ENCODE measurements at places on chromosomes 5 and 9. TPM values are rescaled to one million over a fixed set of nuclear protein-coding genes. Genes with fewer than 3 reads are reported as not detected.
A peak's percentile ranks its signal among the peaks of the same experiment; 100 is the strongest.

The PCDHGB6 gene
- total RNA-seq: 0.14 TPM

DNA sequence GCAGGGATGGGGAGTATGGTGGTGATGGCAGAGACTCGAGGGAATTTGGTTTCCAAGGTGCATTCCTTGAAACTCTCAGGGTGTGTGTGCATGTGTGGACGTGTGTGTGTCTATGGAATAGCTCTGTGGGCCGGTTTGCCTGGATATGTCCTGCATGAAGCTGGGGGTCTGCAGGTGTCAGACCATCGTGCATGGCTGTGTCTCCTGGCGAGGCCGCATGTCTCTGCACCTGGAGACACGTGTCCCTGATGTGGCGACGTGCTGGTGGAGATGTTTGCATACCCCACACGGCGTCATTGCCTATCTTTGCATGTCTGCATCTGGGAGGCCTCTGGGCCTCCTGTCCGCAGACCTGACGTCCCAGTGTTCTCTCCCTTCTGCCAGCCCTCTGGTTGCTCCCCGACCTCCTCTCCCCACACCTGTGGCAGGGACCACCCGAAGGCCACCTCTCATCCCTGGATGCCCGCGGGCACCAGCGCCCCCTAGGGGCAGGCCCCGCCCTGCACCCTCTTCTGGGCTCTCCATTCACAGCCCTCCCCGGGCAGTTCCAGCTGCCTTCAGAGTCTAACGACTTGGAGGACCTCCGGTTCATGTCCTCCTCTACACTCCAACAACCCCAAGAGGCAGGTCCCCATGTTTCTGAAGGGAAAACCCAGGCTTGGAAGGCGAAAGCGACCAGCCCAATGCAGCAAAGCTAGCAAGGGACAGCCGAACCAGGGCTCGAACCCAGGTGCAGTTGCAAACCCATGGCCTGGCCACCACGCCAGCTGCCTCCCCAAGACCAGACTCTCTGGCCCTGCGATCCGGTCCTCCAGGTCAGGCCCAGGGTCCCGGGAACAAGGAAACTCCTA is 88.6 kb downstream of the LMX1B start:
- peak; percentile 66 for DNase-seq
- H3K36me3 ChIP-seq: no peaks in the 10 kb centered on the region

- H3K27ac ChIP-seq: no peak overlapping the region
- H3K36me3 ChIP-seq: no peaks in the 10 kb centered on the region
- no peak overlapping the region for H3K4me3 ChIP-seq
- peaks cover 10% of the 10 kb centered on the region for H3K27me3 ChIP-seq
- peaks cover 21% of the 10 kb centered on the region for H3K4me1 ChIP-seq
Measured at GRCh38 chr9:121559183-121559582, 59.5 kb upstream of the GGTA1 start.

The C5orf15 gene
- 19.1 TPM for total RNA-seq

DNA sequence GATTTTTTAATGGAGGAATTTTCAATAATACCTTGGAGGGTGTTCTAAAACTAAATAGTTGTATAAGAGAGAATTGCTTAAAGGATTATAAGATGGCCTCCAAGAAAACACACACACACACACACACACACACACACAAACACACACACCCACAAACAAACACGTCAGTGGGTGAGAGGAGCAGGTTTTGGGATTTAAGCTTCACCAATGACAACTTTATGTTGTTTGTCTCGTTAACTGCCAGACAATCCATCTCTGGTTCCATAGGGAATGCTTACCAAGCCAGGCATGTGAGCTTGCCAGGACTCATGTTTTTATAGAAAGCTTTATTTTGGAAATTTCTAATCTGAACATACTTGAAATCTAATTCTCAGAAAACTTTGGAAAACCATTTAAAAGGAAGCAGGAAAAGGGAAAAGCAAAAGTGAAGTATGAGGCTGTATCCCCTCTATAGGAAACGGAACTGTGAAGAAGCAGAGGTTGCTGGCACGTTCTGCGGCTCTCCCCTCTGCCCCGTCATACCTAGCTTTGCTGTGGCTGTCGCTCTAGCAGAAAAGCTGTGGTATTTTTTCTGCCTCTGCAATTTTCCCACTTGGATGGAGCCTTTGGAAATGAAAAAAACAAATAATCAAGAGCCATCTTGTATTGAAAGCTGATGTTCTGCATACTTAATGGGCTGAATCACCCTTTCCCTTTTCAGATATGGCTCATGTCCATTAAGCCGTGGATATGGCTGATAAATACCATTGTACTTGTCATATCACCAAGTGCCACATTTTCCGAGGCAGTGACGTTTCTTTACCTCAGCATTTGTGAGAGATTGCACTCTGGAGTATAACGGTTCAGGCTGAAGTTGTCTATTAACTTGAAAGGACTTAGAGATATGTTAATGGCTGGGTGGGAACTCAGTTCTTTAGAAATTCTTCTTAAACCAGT is 112.7 kb downstream of the NTRK2 start:
- no peaks in the 10 kb centered on the region for H3K4me1 ChIP-seq
- peaks cover 4% of the 10 kb centered on the region for H3K27me3 ChIP-seq
- H3K27ac ChIP-seq: no peak overlapping the region
- no peak overlapping the region for H3K4me3 ChIP-seq
- no peak for DNase-seq

The DRD1 gene
- not detected for total RNA-seq

DNA sequence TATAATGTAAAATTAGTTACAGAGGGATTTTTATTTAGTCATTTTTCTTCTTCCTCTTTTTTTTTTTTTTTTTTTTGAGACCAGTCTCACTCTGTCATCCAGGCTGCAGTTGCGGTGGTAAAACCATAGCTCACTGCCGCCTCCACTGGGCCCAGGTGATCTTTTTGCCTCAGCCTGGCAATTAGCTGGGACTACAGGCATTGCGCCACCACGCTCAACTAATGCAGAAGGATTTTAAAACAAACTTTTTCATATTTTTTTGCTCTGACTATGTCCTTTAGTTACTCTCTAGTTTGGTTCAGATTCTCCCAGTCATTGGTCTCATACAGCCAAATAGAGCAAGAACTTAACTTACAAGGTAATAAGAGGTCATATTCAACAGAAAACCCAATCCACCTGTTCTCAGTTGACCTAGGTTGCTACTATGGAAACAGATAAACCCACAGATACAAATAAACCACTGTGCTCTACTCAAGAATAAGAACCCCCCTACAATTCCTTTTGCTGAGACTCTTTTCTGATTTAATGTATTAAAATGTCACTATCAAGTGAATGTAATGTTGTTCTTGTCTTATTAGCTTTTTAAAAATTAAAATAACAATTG is 50.1 kb upstream of the TTC39B start:
- no peaks in the 10 kb centered on the region for H3K27me3 ChIP-seq
- H3K4me3 ChIP-seq: no peak overlapping the region
- peaks cover 15% of the 10 kb centered on the region for H3K4me1 ChIP-seq
- DNase-seq: no peak
- no peaks in the 10 kb centered on the region for H3K36me3 ChIP-seq

DNA sequence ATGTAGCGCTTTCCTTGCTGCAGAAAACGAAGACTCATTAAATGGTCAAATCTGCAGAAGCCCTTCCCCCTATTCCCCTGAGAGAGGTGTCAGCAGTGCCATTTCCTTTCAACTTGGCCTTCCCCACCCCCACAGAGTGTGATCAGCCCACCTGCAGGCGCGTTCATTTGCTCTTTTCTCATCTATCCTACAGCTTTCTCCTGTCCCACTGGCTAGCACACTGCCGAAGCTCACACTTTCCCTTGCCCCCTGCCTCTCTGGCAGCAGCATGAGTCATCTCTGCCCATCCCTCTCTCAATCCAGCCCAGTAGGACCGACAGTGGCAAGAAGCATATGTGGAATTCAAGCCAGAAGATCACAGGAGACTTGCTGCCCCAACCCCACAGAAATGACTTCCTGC is 213.8 kb downstream of the FAM114A2 start:
- no peaks in the 10 kb centered on the region for H3K4me1 ChIP-seq
- H3K36me3 ChIP-seq: no peaks in the 10 kb centered on the region
- no peak overlapping the region for H3K4me3 ChIP-seq
- no peak for DNase-seq
- no peak overlapping the region for H3K27ac ChIP-seq

- no peaks in the 10 kb centered on the region for H3K36me3 ChIP-seq
- H3K4me1 ChIP-seq: no peaks in the 10 kb centered on the region
- DNase-seq: no peak
- H3K27ac ChIP-seq: no peak overlapping the region
Measured at GRCh38 chr5:73486119-73486899, 11.9 kb upstream of the BTF3 start.

DNA sequence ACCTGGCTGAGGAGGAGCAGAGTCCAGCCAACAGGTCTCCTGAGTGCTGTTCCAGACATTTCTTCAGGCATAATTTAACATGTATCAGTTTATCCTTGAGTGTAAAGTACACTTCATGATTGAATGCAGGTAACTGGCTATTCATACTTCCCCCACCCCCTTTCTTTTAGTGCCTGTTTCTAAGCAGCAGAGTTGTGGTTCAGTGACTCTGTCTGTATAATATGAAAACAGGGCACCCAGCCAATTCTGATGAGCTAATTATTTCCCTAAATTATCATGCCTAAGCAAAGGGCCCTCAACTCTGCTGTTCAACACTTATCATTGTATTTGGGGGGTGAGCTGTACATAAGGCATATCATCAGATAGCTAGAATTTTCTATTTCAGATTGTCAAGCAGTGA is 51.9 kb upstream of the ZSWIM6 start:
- no peak overlapping the region for H3K27ac ChIP-seq
- no peak for DNase-seq
- peaks cover 6% of the 10 kb centered on the region for H3K27me3 ChIP-seq
- H3K4me3 ChIP-seq: no peak overlapping the region
- peaks cover 4% of the 10 kb centered on the region for H3K36me3 ChIP-seq

The NRG2 gene
- not detected for total RNA-seq

DNA sequence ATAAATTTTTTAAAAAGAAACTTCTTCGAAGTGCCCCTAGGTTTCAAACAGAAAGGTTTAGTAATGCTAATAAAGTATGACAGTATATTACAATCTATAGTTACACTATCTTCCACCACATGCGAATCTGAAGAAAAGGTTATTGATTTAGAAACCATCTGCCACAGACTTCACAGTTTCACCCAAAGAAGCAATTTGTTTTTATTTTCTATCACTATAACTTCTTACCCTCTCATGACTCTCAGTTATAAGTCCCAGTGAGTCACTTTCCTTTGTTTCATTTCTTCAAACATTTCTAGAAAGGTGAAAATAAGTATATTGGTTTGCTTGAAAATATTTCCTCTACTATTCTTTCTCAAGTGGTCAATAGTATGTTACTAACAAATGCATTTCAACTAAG is 93.6 kb downstream of the MCTP1 start:
- DNase-seq: no peak
- no peaks in the 10 kb centered on the region for H3K36me3 ChIP-seq
- H3K27ac ChIP-seq: no peak overlapping the region
- H3K4me3 ChIP-seq: no peak overlapping the region
- no peaks in the 10 kb centered on the region for H3K27me3 ChIP-seq

GRCh38 chr5:24272741-24273140 is 372.0 kb downstream of the CDH10 start:
- no peaks in the 10 kb centered on the region for H3K4me1 ChIP-seq
- no peak overlapping the region for H3K4me3 ChIP-seq
- DNase-seq: no peak
- no peaks in the 10 kb centered on the region for H3K27me3 ChIP-seq

The TERT gene
- 0.36 TPM for total RNA-seq

The RELL2 gene
- 31.4 TPM for total RNA-seq

- no peak overlapping the region for H3K27ac ChIP-seq
- no peaks in the 10 kb centered on the region for H3K27me3 ChIP-seq
- H3K4me3 ChIP-seq: no peak overlapping the region
- no peaks in the 10 kb centered on the region for H3K36me3 ChIP-seq
- DNase-seq: no peak
Measured at GRCh38 chr9:34443533-34443932, 14.8 kb downstream of the FAM219A start.

- H3K27me3 ChIP-seq: no peaks in the 10 kb centered on the region
- peaks cover 18% of the 10 kb centered on the region for H3K36me3 ChIP-seq
- H3K27ac ChIP-seq: no peak overlapping the region
Measured at GRCh38 chr9:85727500-85727899, 14.3 kb downstream of the AGTPBP1 start.

GRCh38 chr5:171484460-171484899 is 65.0 kb downstream of the FGF18 start:
- H3K27me3 ChIP-seq: peaks cover 19% of the 10 kb centered on the region
- no peak overlapping the region for H3K4me3 ChIP-seq
- H3K27ac ChIP-seq: no peak overlapping the region
- DNase-seq: peak; percentile 53
- H3K36me3 ChIP-seq: no peaks in the 10 kb centered on the region
- H3K4me1 ChIP-seq: peaks cover 5% of the 10 kb centered on the region

- DNase-seq: no peak
- no peaks in the 10 kb centered on the region for H3K4me1 ChIP-seq
- no peaks in the 10 kb centered on the region for H3K27me3 ChIP-seq
- no peaks in the 10 kb centered on the region for H3K36me3 ChIP-seq
- no peak overlapping the region for H3K4me3 ChIP-seq
Measured at GRCh38 chr9:17865881-17866280, 287.0 kb downstream of the SH3GL2 start.

- peaks cover 15% of the 10 kb centered on the region for H3K27me3 ChIP-seq
- H3K4me1 ChIP-seq: peaks cover 4% of the 10 kb centered on the region
- H3K36me3 ChIP-seq: no peaks in the 10 kb centered on the region
- no peak overlapping the region for H3K4me3 ChIP-seq
Measured at GRCh38 chr9:99299211-99300102, 77.4 kb downstream of the SEC61B start.

DNA sequence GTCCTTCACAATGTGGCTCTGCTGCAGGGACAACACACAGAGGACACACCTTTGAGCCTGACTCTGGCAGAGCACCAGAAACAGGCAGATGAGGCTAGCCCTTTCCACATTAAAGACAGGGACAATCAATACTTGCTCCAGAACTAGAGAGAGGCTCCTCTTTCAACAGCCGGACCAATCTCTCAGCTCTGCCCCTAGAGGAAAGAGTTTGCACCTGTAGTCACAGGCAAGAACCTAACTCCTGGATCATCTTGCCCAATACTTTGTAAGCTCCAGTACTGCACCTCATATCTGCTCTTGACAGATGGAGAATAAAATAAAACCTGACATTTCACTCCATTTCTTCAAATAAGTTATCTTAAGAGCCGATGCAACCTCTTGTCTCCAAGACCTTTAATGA is 52.1 kb downstream of the EPB41L4A start:
- H3K4me3 ChIP-seq: no peak overlapping the region
- DNase-seq: no peak
- no peaks in the 10 kb centered on the region for H3K36me3 ChIP-seq
- H3K27me3 ChIP-seq: peaks cover 5% of the 10 kb centered on the region
- H3K4me1 ChIP-seq: no peaks in the 10 kb centered on the region

- DNase-seq: no peak
- H3K27ac ChIP-seq: no peak overlapping the region
Measured at GRCh38 chr9:97386265-97386633, 25.6 kb upstream of the TDRD7 start.

- H3K4me3 ChIP-seq: peak overlapping the region; percentile 100
- H3K4me1 ChIP-seq: peaks cover 38% of the 10 kb centered on the region
- peak overlapping the region; percentile 100 for H3K27ac ChIP-seq
- no peak for DNase-seq
Measured at GRCh38 chr5:10355071-10355889, 1.8 kb downstream of the MARCHF6 start.

GRCh38 chr9:108290839-108291585 is 564.8 kb downstream of the ACTL7B start:
- no peaks in the 10 kb centered on the region for H3K36me3 ChIP-seq
- no peak for DNase-seq
- H3K27ac ChIP-seq: no peak overlapping the region
- no peak overlapping the region for H3K4me3 ChIP-seq

Data from activated naive CD8-positive, alpha-beta T cell treated with anti-CD3 and anti-CD28 coated beads, Interleukin-2, amount 10 ng/mL, durations not matched to agents 7 days and 5 days (primary cell).